Brain microvascular endothelial cell (primary cell): ENCODE measurements at places on chromosomes 7 and 10.

GRCh38 chr7:147731311-147731710, 859.3 kb upstream of the C7orf33 start:
- DNase-seq, result no peak

- DNase-seq, result no peak
Measured at GRCh38 chr7:131151034-131151433, 176.6 kb upstream of the MKLN1 start.

DNA sequence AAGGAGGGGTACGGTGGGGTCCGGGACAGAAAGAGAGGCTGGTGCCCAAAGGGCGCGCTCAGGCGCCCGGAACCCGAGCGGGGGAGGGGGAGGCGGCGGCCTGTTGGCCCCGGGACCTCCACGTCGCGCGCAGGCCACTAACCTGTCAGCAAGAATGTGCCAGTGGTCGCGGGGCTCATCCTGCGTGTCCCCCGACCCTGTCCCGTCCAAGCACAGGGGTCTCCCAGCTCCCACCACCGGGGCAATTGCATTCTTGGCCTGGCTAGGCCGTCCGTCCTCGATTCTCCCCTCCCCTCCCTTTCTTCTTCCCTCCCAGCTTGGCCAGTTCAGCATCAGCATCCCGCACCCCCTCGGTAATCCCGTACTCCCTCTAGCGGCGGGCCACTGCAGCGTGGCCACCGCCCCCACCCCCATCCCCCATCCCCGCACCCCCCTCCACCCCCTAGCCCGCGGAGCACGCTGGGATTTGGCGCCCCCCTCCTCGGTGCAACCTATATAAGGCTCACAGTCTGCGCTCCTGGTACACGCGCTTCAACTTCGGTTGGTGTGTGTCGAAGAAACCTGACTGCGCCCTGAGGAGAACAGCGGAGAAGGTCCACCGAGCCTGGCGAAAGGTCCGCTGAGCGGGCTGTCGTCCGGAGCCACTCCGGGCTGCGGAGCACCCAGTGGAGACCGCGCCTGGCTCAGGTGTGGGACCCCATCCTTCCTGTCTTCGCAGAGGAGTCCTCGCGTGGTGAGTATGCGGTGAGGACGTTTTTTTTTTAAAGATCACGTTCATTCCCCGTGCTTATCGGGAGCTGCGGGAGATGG, at the start of gene SGCE:
TSS of gene SGCE (minus strand) at position 286 of the 810 bp plus-strand sequence. CDS start at position 251, 35 bp downstream.
- peak; percentile 61 for DNase-seq

DNA sequence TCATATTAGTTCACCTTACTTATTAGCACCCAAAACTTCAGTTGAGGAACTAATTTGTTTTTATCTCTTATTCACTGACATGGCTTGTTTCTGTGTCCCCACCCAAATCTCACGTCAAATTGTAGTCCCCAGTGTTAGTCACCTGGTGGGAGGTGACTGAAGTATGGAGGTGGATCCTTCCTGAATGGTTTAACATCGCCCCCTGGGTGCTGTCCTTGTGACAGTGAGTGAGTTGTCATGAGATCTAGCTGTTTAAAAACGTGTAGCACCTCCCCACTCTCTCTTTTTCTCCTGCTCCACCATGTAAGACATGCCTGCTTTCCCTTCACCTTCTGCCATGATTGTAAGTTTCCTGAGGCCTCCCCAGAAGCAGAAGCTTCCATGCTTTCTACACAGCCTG, 75.0 kb upstream of the HECTD2 start:
- no peak for DNase-seq

GRCh38 chr10:123997486-123998196, 95.8 kb downstream of the CHST15 start:
- peak; percentile 97 for DNase-seq

DNA sequence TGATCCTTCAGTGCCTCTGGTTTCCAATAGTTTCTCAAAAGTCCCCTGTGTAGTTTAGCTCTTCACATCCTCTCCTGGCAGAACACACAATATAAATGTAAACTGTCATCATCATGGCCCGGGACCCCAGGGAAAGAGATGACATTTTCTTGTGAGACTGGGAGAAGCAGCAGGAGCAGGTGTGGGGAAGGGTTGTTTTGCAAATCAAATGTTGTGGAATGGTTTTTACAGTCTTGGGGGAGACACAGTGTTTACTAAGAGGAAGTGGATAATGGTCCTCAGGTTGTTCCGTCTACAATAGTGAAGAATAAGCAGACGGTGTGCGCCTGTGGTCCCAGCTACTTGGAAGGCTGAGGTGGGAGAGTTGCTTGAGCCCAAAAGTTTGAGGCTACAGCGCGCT, 159.1 kb downstream of the SEC23IP start:
- no peak for DNase-seq

DNA sequence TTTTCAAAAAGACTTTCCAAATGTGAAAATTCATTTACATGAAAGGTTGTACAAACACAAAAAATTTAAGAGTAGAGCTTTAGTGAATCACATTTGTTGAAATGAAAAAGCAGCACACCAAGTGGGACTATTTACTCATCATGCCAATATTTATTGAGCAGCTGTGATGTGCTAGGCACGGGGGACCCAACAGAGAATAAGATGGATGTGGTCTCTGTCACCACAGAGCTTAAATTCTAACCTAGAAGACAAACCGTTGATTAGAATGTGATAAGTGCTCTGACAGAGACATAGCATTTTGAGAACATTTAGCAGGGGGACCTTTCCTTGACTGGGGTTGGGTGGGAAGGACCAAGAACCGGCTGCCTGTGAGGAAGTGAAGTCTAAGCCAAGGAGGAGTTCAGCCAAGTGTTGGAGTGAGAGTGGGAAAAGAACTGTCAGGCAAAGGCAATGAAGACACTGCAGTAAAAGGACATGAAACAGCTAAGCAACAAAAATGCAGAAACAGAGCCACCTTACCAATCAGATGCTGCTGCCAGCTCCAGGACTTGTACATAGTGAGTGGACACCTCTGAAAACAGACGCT, 19.1 kb downstream of the ADAM12 start:
- DNase-seq, result no peak

- no peak for DNase-seq
Measured at GRCh38 chr7:5226921-5227785, 37.1 kb downstream of the WIPI2 start.

GRCh38 chr10:12707461-12708185, 293.9 kb downstream of the CCDC3 start:
- peak; percentile 97 for DNase-seq

DNA sequence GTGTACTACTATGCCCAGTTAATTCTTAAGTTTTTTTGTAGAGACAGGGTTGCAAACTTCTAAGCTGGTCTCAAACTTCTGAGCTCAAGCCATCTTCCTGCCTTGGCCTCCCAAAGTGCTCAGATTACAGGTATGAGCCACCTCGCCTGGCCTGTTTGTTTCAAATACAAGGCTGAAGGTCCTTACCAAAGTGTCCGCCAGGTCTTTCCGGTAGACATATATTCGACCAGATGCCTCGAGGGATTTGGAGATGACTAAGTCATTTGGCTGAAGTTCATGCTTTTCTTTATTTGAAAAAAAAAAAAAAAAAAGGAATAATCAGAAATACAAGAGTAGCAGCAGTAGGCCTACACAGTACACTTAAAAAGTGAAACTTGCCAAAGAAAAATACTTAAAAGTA, 204.5 kb upstream of the CDCA7L start:
- peak; percentile 45 for DNase-seq

DNA sequence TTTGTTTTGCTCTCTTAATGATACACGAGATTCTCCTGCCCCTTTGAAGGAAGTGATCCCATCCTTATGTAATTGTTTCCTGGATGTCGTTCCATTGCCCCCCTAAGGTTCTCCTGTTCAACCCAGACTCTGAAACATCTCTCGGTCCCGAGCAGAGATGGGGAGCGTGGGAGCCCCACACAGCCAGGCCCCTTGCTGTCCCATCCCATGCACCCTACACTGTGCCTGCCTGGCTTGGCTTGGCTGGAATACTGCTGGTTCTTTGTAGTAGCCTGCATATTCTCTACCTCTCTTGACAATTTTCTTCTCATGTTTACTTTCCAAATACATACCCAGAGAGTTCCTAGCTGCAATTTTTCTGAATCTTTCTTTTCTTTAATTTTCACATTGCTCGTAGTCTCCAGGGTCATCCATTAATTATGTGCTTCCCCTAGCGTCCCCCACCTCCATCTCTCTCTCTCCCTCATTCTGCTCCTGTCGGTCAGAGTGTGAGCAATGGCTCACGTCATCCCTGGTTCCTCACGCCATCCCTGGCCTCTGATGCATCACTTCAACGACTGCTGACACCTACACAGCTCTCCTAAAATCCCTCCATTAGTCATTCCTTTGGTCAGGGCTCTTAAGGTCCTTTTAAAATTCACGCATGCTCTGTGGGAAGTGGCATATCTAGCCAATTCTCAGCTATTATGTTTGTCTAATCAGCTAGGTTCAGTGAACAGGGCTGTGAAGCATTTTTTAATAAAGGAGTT, 32.5 kb upstream of the GPR158 start:
- no peak for DNase-seq

DNA sequence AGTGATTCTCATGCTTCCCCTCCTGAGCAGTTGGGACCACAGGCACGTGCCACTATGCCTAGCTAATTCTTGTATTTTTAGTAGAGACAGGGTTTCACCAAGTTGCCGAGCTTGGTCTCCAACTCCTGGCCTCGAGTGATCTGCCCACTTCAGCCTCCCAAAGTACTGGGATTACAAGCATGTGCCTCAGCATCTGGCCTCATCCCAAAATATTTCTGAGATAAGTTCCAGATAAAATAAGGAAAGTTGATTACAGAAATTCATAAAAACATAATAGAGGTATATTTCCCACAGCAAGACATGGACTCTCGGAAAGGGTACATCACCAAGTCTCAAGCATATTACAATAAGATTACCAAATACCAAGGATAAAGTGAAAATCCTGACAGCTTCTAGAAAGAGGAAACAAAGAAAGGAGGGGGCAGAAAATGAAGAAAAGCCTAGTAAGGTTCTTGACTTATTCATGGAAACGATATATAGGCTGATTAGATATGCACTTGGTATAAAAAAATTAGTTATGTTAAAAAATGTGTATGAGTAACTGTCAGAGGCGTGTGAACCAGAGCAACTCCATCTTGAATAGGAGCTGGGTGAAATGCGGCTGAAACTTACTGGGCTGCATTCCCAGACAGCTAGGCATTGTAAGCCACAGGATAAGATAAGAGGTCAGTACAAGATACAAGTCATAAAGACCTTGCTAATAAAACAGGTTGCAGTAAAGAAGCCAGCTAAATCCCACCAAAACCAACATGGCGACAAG, 35.0 kb downstream of the IQUB start:
- peak; percentile 33 for DNase-seq

DNA sequence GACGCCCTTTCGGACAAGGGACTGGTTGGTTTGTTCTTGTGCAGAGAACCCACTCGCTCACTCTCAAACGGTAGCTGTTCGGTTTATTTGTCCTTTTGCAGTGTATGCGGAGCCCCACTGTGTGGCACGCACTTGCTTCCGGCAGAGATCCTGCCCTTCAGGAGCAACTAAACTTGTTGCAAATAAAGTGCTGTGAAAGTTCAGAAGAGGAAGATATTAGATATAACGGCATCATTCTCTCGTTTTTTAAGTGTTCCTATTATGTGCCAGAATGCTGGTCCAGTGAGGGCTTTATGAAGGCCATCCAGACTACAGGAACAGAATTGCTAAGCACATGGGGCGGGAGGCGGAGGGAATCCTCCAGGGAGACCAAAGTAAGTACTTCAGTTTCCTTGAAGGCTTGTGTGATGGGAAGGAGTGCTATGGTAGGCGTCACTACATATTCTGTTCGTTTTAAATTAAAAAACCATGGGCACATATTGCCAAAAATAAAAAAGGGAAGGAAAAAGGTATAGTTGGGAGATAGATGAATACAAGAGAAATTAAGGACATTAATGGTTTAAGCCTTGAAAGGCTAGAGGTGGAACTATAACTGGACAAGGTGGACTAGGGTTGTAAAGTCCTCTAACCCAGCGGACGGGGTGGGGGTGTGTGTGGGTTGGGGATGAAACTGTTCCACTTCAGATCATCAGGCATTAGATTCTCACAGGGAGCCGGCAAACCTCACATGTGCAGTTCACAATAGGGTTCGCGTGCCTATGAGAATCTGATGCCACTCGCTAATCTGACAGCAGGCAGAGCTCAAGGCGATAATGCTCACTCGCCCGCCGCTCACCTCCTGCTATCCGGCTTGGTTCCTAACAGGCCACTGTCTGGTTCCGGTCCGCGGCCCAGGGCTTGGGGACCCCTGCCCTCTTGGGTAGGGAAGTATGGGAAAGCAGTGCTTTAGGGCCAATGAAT, 704 bp upstream of the ERLIN1 start:
- no peak for DNase-seq

DNA sequence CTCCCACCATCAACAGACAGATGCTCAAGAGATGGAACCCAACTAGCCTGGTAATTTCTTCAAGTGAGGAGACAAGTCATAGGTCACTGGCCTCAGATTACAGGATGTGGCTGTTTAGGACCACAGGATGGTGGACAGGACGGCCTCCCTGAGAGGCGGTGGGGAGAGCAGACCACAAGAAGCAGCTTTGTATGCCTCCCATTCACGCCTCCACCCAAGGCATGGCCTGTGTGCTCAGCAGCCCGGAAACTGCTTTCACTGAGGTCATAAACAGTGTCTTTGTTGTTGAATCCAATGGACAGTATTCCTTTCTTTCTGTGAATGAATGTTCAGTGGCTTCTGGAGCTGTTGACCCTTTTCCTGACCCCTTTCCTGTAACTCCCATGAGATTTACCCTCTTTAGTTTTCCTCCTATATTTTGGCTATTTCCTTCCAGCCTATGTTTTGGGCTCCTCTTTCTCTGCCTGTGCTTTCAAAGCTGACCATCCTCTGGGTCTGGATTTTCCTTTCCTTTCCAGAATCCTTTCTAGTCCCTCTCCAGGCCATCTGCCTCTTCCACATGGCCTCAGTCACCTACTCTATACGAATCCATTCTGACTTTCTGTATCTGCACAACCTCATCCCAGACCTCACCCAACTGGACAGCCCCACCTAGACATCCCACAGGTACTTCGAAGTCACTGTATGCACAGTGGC, 32.4 kb upstream of the INPP5F start:
- no peak for DNase-seq

GRCh38 chr7:154743206-154743605, 259.7 kb downstream of the PAXIP1 start:
- DNase-seq, result no peak

- DNase-seq, result no peak
Measured at GRCh38 chr7:140745266-140746058, 49.0 kb downstream of the NDUFB2 start.

- DNase-seq, result no peak
Measured at GRCh38 chr10:118729200-118729599, 25.6 kb downstream of the CACUL1 start.
